ENCODE measurements at places on chromosomes 12 and 14.

GRCh38 chr12:71626768-71627167 lies 36.9 kb downstream of the ZFC3H1 start:
- no peak for DNase-seq

GRCh38 chr12:25319233-25319984 lies 68.7 kb upstream of the KRAS start:
- no peak for DNase-seq

- DNase-seq, result peak; percentile 27
Observed at GRCh38 chr12:32270818-32271710, 128.3 kb upstream of the FGD4 start.

DNA sequence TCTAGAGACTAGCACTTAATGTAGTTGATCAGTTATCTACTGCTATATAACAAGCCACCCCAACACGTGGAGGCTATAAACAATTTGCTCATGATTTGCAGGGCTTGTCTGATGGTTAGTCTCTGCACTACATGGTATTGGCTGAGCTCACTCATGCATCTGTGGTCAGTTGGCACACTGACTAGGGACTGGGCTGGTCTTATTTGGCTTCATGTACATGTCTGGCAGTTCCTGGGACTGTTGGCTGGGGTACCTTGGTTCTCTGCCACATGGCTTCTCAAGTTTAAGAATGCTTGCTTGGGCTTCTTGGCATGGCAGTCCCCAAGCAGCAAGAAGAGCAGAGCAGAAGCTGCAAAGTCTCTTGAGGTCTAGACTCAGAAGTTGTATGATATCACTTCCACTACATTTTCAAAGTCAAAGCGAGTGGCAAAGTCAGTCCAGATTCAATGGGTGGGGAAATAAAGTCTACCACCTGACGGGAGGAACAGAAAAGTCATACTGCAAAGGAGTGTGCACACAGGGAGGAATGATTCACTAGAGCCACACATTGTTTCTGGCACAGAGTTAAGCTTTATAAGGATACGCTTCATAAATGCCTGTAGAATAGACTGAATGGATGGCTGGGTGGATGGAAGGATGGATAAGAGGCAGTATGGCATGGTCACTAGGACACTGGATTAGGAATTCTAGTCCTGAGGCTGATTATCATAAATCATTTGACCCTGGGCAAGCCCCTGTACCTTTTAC lies 44.8 kb upstream of the PTHLH start:
- no peak for DNase-seq

GRCh38 chr12:73053893-73054292 lies 781.7 kb downstream of the TRHDE start:
- no peak for DNase-seq

DNA sequence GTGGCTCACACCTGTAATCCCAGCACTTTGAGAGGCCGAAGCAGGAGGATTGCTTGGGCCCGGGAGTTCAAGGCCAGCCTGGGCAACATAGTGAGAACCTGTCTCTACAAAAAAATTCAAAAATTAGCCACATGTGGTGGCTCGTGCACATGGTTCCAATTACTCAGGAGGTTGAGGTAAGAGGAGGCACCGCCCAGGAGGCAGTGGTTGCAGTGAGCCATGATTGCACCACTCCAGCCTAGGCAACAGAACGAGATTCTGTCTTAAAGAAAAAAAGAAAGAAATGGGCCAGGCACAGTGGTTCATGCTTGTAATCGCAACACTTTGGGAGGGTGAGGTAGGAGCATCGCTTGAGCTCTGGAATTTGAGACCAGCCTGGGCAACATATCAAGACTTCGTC lies 33.5 kb downstream of the MAP1LC3B2 start:
- no peak for DNase-seq

DNA sequence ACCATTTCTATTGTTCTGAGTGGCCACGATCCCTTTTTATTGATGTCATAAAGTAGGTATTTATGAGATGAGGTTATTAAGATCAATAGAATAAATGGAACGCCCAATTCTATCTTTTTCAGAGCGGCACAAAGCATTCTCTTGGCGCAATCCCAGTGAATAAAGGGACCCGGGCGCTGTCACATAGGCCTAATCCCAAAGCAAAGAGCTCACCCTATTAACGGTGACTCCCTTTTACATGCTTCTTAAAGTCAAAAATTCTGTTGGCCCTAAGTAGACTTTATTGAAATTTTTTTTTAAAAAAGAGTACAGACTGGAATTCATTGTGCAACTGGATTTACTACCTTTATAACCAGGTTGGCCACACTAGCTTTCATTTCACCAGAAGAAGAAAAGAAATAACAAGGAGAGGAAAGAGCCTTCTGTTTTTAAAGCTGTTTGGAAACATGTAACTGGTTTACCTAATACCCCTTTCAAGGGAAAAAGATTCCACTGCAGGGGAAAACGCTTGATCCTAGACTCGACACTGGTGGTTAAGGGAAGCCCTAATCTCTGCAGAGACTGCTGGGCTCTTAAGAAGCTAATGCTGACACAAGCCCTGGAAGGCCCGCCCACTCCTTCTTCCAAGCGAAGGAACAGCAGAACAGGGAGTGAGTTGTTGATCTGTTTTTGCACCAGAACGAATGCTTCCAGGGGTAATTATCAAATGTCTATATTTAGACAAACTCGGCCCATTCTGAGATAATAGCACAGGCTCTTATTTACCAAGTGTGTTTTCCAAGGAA lies 381.2 kb downstream of the BCL11B start:
- DNase-seq, result no peak

DNA sequence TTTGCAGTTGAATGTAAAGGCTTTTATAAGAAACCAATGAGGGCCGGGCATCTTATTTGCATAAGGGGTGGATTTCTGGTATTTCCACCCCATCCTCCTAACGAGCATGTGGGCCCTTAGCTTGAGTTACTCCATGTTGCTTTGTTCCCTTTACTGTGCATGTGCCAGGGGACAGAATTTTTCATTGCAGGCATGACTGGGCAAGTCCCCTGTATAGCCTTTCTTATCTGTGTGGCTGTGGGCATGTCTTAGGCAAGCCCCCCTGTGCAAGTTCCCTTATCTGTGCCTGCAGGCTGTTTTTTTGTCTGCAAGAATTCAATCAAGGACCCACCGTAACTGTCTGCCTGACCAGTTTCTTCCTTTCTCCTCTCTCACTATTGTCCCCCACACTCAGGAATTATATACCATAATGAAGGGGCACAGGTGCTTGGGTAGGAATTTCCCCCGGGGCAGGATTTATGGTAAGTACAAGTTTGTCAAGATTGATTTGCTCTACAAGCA lies 152.2 kb upstream of the CNOT2 start:
- DNase-seq, result no peak

DNA sequence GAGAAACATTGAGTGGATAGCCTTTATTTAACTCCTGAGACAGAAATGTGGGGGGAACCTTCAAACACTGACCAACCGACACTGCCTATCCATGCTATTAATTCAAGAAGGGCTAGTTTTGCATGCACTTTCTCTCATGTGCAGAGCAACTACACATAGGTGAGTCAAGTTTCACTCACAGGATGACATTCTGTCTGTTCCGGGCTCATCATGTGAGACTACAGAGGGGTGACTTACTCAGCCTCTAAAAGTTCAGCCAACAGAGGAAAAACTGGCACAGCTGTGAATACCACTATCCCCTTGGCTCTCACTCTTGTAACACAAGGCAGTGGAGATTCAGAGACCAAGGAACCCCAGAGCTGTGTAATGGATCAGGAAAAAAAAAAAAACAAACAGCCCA lies 13.3 kb downstream of the BEST3 start:
- no peak for DNase-seq

- DNase-seq, result no peak
Observed at GRCh38 chr12:102522768-102523167, 42.4 kb upstream of the IGF1 start.

DNA sequence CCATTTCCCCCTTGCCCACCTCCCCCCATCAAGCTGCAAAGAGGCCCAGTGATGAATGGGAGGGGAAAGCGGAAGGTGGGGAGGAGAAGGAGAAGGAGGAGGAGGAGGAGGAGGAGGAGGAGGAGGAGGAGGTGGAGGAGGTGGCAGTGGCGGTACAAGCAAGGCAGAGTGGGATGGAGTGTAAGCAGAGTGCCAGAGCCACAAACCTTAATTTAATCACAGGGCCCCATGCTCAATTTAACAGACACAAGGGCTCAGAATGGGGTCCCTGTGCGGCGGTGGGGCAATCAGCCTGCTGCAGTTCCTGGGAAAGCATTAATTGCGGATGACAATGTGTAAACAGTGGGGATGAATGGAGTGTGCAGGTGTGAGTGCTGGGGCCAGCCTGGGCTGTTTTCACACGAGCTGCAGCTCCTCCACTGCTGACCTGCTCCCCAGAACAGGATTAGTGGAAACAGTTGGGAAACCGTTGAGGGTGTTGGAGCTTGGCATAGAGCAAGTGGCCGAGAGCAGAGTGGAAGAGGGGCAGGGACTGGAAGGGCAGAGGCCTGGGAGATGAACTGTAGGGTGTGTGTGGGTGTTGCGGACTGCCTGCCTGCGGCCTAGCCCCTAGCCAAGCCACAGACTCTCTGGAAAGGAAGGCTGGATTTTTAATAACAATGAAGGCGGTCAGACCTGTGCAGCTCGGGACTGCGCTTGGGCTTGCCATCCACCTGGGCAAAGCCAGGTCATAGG lies 36.4 kb upstream of the SMOC1 start:
- no peak for DNase-seq

DNA sequence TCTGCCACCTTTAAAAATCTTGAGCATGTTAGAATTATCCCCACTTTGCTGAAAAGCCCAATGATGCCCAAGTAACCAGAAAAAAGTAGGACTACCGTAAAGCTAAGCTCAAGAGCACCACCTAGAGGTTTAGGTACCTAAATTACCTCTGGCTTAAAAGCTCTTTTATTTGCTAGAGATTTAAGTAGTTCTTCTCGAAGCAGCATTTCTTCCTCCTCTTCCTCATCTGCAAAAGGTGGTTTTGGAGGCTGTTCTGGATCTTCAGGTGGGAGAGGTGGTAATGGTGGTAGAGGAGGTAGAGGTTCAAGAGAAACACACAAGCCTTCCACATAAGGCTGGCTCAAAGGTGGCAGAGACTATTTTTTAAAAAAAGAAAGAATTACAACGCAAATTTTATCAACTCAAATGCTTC lies 26.9 kb downstream of the ZFC3H1 start:
- no peak for DNase-seq

DNA sequence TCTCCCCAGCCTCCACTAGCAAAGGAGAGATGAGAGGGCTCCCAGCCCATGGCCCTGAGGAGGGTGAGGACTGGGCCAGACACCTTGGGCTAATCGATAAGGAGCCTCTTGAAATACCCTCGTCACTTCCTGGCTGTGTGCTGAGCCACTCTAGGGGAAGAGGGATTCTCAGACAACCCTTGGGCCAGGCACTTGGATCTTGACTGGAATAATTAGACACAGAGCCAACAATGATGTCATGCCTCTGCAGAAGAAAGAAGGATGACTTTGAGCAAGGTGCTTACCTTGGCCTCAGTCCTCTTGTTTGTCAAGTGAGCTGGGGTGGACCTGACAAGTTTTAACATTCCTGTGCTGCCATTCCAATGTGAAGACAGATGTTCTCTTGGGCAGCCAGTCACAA lies 83.1 kb downstream of the LRRC74A start:
- no peak for DNase-seq

GRCh38 chr12:83622205-83622604 lies 935.5 kb downstream of the TMTC2 start:
- DNase-seq, result no peak

DNA sequence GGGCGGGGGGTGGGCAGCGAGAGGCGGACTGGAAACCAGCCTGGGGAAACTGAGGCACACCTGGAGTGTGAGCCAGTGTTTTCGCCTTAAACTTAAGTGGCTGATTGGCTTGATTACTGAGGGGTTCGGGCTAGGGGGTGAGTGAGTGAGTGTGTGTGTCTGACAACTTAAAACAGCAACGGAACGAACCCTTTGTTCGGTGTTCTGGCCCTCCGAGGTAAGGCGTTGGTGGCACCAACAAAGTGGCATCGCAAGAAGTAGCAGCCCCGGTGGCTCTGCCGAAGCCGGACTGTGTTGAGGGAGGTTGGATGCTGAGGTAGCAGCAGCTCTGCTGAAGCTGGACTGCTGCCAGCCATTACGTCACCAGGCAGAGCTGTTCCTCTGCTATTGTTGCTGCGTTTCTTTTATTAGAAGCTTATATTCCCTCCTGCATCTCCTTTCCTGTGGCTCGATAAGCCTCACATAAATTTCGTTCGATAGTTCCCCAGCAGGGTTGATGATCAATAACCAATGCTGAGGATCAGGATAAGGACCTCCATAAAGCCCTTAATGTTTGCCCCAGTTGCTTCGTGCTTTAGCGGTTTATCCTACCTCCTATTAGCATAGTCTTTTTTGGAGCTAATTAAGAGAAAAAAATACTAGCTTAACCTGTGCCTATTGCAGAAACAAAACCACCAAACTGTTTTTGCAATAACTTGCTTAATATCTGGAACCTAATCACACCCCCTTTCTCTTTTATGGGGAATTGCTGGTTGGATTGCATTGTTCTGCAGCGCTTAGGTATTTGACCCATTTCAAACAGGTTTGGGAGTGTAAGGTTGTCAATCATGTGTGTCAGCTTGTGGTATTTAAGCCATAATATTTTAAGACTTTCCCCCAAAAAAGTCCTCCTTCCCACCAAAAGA lies 1.3 kb downstream of the GPR137C start:
- peak; percentile 54 for DNase-seq

GRCh38 chr12:91613223-91613779 lies 430.7 kb upstream of the DCN start:
- DNase-seq, result no peak

DNA sequence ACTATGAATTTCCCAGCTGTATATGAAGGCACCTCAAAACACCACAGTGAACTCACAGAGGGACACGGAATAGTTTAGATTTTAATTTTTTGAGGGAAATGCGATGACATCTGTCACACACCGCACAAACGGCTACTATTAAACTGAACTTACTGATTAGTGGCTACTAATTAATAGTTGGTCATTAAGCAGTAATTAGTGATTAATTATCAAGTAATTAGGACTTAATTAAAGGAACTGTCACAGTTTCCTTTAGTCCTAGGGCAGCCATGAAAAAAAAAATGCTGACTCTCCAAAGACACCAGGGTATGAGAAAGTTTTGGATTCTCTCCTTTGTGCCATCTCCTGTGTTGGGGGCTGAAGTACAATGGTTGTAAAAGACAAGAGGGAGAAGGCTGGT lies 2.9 kb downstream of the OAS1 start:
- no peak for DNase-seq

GRCh38 chr12:93358821-93359220 lies 18.9 kb upstream of the NUDT4 start:
- no peak for DNase-seq

DNA sequence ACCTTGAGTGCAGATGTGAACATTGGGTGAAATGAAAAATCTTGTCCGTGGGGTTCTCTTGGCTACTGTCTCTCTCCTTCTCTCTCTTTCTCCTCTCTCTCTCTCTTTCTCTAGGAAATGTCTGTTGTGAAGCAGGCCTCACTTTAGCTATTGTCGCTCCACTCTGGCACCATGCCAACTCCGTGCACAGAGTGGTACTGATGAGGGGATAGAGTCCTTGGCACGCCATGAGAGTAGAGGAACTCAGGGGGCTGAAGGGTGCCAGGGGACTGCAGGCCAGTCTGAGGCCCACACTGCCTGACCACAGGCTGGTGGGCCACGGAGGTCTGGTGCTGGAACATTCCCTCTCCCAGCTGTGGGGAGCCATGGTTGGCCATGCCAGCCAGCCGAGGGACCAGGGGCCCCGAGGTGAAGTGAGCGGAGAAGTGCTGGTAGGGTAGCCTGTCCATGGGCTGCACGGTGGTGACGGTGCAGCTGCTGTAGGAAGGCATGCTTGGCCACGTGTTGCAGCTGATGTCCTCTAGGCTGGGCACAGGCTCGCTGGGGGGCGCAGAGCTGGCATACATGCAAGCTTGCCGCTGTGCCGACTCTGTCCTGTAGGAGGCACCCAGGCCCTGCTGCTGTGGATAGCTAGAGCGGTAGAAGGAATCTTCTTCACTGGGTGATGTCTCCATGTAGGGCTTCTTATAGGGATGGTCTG lies 50.4 kb downstream of the TBX5 start:
- DNase-seq, result no peak

All from anterior cingulate cortex (tissue), 58 donors.